ENCODE measurements at places on chromosomes 7 and 10.

GRCh38 chr7:70237256-70237655 lies 639.0 kb downstream of the AUTS2 start:
- no peak for DNase-seq

DNA sequence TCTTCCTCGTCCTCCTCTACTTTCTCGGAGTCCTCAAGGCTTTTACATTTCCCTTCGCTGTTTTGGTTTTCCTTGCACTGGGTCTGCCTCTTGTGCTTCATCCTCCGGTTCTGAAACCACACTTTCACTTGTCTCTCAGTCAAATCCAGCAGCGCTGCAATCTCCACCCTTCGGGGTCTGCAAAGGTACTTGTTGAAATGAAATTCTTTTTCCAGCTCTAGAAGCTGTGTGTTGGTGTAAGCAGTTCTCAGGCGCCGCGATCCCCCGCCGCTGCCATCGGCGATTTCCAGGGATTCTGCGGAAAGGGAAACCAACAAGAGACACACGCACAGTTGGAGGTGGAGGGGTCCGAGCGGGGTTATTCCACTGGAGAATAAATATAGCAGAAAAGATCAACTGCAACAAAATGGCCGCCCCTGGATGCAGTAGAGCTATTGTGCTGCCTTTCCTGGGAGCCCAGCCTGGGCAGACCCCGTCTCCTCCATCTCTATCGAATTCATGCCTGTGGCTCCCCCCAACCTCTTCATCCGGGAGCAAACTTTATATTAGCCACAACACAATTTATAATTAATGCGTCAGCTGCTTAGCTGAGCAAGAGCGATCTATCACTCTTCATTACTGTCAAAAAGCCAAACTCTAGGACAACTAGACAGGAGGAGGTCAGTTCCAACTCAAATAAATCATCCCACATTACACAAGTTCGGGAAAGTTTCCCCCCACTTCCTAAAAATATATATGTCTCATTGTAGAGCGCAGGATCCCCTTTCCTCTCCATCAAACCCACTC lies 1.1 kb downstream of the HOXA2 start:
- DNase-seq, result no peak

DNA sequence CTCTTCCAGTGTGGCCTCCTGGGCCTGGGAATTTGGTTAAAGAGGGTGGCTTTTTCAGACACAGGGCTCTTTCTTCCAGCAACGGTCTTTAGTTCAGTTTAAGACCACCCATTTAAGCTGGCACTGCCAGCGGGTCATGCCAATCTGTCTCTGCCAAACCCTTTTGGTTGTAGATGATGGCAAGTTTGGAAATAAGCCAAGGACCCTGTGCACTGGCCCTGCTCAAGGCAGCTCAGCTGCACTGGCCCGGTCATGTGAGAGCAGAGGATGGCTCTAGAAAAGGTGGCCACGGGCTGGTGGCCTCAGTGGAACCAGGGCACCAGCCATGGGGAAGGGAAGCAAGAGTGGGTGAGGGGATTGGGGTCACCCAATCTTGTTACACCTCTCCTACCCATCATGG lies 294.1 kb downstream of the GLRX3 start:
- no peak for DNase-seq

GRCh38 chr7:88866265-88866863 lies 70.8 kb upstream of the TEX47 start:
- no peak for DNase-seq

GRCh38 chr10:98624963-98625362 lies 178.2 kb upstream of the HPS1 start:
- no peak for DNase-seq

- DNase-seq, result no peak
Measured at GRCh38 chr7:7820409-7820808, 102.0 kb upstream of the RPA3 start.

DNA sequence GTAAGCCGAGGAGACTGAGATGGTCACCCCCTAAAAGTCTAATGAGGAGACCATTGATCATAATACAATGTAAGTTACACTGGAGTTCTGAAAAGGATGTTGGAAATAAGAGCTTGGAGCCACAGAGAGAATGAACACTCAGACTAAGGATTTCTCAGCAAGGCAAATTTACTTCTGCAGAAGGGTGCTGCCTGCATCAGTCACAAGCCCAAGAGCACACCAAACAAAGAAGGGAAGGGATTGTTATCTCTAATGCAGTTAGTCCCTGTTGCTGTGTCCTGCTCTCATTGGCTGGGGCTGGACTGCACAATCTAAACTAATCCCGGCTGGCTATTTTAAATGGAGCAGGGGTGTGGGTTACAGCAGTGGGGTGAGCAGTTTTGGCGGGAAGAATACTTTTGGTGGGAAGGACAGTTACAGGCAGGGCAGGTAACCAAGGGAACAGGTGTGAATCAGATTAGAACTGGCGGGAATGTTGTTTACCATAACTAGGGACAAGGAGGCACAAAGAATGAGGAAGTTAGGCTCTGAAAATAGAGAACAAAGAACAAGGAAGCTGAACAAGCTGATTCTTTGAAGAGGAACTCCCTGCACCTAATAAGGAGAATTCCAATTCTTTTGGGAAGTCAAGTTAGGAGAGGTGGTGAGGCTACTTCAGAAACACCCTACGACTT lies 30.3 kb upstream of the TRIM24 start:
- DNase-seq, result no peak

GRCh38 chr10:74114041-74114448 lies 36.6 kb downstream of the AP3M1 start:
- DNase-seq, result no peak

- DNase-seq, result no peak
Measured at GRCh38 chr10:124658591-124659242, 85.5 kb downstream of the FAM53B start.

GRCh38 chr10:69468751-69469089 lies 17.5 kb downstream of the TSPAN15 start:
- DNase-seq, result no peak

DNA sequence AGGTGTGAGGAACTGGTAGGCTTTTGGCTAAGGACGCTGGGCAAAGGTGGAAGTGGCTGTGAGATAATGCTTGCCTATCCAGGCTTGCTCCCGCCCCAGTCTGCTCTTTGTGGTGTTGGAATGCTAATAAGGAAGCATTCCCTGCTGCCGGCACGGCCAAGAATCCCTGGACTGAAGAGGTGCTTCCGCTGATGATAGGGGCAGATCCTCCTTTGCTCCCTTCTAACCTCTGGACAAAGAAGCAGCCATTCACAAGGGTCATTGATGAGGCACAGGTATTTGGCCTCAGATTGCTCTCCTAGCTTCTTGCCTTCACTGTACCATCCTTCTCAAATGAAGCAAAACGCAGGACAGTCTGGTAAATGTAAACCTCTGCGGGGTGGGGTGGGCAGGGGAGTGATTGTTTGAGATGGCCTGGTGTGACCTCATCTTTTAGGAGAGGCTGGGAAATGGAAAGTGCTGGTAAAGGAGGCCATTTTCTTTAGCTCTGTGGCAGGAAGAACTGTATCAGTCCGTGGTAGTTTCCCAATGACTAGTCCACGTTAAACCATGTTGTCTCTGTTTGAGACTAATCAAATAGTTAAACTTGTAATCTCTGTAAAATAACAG lies 1.7 kb downstream of the PGAM1 start:
- DNase-seq, result no peak

DNA sequence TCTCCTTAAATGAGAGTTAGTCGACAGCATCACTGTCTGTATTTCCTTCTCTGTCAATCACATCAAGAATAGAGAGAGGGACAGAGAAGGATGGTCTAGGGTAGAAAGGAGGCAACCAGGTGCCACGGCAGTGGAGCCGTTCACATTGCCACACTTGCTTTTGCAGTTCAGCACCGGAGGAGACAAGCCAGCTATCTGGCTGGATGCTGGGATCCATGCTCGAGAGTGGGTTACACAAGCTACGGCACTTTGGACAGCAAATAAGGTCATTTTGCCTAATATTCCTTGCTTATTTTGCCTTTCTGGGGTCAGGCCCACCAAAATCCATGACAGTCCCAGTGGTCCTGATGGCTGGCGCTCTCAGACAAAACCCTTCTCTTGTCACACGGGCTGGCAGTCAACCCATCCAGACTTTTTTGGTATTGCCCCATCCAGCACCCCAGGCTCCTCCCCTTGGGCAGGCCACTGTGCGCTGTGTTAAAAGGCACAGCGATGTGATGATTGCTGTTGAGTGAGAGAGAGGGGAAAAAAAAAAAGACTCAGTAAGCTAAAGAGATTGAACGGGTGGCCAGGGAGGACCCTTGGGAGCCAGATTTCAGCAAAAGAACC lies 8.4 kb downstream of the CPA2 start:
- DNase-seq, result no peak

GRCh38 chr10:21518149-21518640 lies 7.3 kb downstream of the SKIDA1 start:
- no peak for DNase-seq

DNA sequence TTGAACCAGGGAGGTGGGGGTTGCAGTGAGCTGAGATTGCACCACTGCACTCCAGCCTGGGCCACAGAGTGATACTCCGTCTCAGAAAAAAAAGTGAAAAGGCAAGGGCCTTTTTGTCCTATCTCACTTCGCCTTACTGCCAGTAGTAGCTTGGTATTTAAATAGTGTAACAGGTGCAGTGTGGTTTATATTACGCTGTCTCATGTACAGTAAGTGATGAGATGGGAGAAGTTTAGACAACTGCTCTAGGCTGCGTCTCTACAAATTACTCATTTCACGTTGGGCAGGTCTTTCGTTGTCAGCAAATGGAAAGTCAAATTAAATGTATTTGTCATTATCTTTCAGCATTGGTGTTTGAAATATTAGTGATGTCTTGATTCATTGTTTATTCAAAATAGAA lies 15.5 kb upstream of the PFKFB3 start:
- DNase-seq, result no peak

GRCh38 chr10:132866601-132867381 lies 75.6 kb downstream of the CFAP46 start:
- no peak for DNase-seq

DNA sequence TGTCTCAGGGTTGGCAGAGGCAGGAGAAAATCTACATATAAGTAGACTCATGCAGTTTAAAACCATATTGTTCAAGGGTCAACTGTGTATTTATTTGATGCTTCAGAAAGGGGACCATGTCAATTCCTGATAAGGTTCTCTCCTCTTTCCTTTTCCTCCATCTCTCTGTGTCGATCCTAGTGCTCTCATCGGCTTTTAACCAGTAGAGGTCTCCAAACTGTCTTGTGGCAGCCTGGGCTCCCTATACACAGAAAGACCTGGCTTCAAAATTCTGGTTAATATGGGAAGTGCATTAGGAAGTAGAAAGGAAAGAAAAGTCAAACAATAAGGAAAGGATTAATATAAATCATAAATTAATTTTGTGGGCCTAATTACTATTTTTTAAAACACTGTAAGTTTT lies 304.4 kb upstream of the C7orf33 start:
- no peak for DNase-seq

DNA sequence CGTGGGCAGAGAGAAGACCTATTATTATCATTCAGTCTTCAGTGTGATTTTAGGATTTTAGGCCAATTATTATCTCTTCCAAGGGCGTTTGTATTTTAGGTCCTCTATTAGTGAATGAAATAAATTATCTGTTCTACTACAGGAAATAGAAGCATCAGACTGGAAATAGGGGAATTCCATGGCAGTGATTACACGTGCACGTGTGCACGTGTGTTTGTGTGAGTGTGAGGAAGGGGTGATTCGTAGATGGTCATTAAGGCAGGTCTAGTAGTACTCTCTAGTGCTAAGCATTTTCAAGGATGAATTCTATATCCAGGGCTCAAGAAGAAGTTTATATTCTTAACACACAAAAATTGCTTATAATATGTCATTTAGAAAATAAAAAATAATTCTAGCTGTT lies 623.2 kb downstream of the GATA3 start:
- no peak for DNase-seq

DNA sequence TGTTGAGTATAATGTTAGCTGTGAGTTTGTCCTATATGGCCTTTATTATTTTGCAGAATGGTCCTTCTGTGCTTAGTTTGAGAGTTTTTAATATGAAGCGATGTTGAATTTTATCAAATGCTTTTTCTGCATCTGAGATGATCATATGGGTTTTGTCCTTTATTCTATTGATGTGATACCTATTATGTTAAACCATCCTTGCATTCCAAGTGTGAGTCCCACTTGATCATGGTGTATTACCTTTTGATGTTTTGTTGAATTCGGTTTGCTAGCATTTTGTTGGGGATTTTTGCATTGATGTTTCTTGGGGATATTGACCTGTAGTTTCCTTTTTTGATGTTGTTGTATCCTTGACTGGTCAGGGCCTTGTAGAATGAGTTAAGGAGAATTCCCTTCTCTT lies 166.4 kb downstream of the MLLT10 start:
- DNase-seq, result no peak

DNA sequence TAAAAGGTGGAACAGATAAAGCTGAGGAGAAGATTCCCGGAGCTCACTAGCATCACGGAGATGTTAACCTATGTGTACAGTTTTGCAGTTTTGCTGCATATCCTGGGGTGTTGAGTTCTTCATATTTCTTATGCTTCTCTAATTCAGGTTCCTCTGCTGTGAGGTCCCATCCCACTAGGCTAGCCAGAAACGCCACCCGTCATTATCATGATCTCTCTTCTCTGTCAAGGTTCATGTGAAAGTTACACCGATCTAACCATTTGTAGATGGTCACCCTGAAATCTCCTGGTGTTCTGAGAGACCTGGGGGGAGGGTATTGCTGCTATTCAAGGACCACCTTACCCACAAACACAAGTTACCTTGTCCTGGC lies 136.3 kb downstream of the CCDC71L start:
- DNase-seq, result no peak

- no peak for DNase-seq
Measured at GRCh38 chr7:127251036-127251464, 1.7 kb downstream of the GRM8 start.

- DNase-seq, result no peak
Measured at GRCh38 chr10:36053775-36054174, 411.7 kb upstream of the FZD8 start.

GRCh38 chr7:143359771-143360353 lies 2.7 kb downstream of the FAM131B start:
- DNase-seq, result no peak

DNA sequence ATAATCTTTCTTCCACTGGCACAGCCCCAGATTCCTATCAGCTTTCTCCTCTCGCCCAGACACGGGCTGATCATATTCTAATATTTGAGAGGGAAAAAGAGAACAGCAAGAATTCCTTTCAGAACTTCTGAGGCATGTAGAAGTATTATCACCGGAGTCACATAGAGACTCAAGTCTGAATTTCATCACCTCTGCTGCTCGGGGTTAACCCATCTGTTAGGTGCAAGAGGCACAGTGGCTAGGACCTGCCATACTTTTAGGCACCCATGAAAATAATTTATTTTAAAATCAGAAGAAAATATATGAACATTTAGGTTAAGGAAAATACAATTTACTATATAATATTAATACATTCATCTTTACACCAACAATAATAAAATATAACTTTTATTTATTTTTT lies 21.0 kb downstream of the PANK1 start:
- no peak for DNase-seq
